ENCODE measurements at places on chromosomes 6 and 20. TPM values are rescaled to one million over a fixed set of nuclear protein-coding genes. Genes with fewer than 3 reads are reported as not detected.

The WFDC5 gene
- not detected for total RNA-seq

The FOXF2 gene
- 0.25 TPM for total RNA-seq

The NCOA3 gene
- 53.3 TPM for total RNA-seq

The HLA-G gene
- total RNA-seq, result not detected

The MACROD2 gene
- 1.3 TPM for total RNA-seq

The LPA gene
- not detected for total RNA-seq

The DNMT3B gene
- 1.1 TPM for total RNA-seq

The ARHGAP18 gene
- 26.2 TPM for total RNA-seq

The GRM1 gene
- total RNA-seq, result under 0.01 TPM

The MTCH1 gene
- total RNA-seq, result 160 TPM

The FNDC11 gene
- total RNA-seq, result 0.25 TPM

The GTSF1L gene
- total RNA-seq, result not detected

The KCNK15 gene
- 8.5 TPM for total RNA-seq

The RAMACL gene
- 2.4 TPM for total RNA-seq

The SMOC2 gene
- total RNA-seq, result not detected

The B3GAT2 gene
- total RNA-seq, result not detected

The FAM184A gene
- 0.74 TPM for total RNA-seq

The LZTS3 gene
- total RNA-seq, result 3.6 TPM

The MMP24 gene
- 0.16 TPM for total RNA-seq

The CASS4 gene
- 0.49 TPM for total RNA-seq

The SEL1L2 gene
- not detected for total RNA-seq

The CRISP2 gene
- total RNA-seq, result not detected

The CD40 gene
- total RNA-seq, result 0.45 TPM

The JPH2 gene
- under 0.01 TPM for total RNA-seq

The SLC22A2 gene
- not detected for total RNA-seq

The PIGU gene
- total RNA-seq, result 21.1 TPM

The OR2B6 gene
- total RNA-seq, result not detected

The ADAM33 gene
- total RNA-seq, result 145 TPM

The MLIP gene
- total RNA-seq, result not detected

The HLA-DPB1 gene
- 0.27 TPM for total RNA-seq

The IL20RA gene
- 0.90 TPM for total RNA-seq
